ENCODE measurements at places on chromosomes 2 and 18.

DNA sequence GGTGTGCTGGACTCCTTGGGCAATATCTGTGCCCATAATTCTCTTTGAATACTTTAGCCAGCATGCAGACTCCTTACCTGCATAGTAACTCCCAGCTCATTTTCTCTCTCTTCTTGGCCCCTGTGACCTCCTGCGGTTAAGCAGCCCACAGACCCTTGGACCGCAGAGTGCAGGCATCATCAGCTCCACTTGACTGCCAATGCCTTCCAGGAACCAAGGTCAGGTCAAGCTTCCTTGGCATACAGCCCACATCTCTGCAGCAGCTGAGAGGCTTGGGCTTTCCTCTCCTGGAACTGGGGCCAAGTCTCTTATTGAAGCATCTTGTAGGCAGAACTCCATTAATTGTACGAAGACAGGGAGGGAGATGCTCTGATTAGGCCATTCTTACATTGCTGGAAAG is 130.1 kb upstream of the PIEZO2 start:
- no peak for DNase-seq

GRCh38 chr2:230069402-230069801 is 678 bp upstream of the SLC16A14 start:
- DNase-seq = no peak

GRCh38 chr18:24530630-24531111 is 70.2 kb downstream of the HRH4 start:
- DNase-seq = no peak

GRCh38 chr2:8488001-8488738 is 193.7 kb upstream of the ID2 start:
- DNase-seq = peak; percentile 33

DNA sequence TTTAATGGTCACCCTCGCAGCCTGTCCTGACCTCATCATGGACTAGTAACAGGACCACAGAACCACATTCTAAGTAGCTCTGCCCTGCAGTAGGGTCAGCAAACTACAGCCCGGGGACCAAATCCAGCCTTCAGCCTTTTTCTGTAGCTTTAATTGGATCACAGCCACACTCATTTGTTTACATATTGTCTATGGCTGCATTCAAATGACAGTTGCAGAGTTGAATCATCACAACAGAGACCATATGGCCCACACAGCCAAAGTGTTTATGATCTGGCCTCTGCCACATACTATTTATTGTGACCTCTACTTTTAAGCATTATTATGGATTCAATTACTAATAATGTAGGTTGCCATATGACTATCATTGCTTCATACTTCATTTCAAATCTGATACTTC is 47.7 kb downstream of the MAP3K19 start:
- no peak for DNase-seq

Measured in stimulated activated CD4-positive, alpha-beta T cell treated with anti-CD3 and anti-CD28 coated beads, Interleukin-1b, Interleukin-23, amount 100 ng/mL, for 4 hours (primary cell).